ENCODE measurements at places on chromosomes 6 and 20. TPM values are rescaled to one million over a fixed set of nuclear protein-coding genes. Genes with fewer than 3 reads are reported as not detected.

GRCh38 chr6:33619166-33619840 lies 1.8 kb upstream of the ITPR3 start:
- H3K4me1 ChIP-seq: peaks cover 3% of the 10 kb centered on the region
- DNase-seq: no peak
- no peak overlapping the region for H3K4me3 ChIP-seq
- no peaks in the 10 kb centered on the region for H3K36me3 ChIP-seq

GRCh38 chr6:147407571-147407970 lies 100.9 kb upstream of the SAMD5 start:
- H3K27me3 ChIP-seq: no peaks in the 10 kb centered on the region
- no peaks in the 10 kb centered on the region for H3K4me1 ChIP-seq
- H3K4me3 ChIP-seq: no peak overlapping the region
- DNase-seq: no peak

DNA sequence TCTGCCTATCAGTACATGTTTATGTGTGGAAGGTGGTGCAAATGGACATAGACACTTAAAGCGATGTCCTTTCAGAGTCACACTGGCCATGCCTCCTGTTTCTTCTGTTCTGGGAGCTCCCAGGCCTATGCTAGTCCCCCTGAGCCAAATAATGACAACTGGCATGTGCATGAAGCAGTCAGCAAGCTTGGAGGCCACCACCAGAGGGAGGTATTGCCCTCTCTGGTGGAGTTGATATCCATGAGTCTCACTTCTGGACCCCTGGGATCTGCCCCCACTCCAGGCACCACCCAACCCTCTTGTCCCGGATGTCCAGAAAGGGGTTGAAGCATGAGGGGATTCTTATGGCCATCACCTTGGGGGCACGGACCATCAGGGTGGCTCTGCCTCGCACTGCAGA lies 172.2 kb downstream of the AIG1 start:
- H3K27ac ChIP-seq: no peak overlapping the region
- DNase-seq: no peak
- no peaks in the 10 kb centered on the region for H3K4me1 ChIP-seq

DNA sequence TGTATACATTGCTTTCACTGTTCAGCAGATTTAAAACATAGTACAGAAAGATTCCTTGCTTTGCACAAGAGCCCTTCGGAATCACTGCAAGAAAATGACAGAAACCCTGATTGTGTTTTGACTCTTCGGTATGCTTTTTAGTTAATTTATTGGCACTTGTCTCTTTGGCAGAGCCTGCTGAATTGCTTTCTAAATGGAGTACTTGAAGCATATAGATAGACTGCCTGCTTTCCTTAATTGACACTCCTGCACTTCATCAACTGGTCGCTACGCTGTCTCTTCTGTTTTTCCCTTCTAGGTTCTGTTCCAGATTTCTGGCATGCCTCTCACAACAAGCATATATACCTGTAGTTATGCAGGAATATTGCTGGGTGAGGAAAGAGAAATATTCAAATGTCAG lies 22.4 kb upstream of the RBM24 start:
- DNase-seq: no peak
- no peak overlapping the region for H3K4me3 ChIP-seq
- no peaks in the 10 kb centered on the region for H3K36me3 ChIP-seq
- H3K4me1 ChIP-seq: no peaks in the 10 kb centered on the region
- H3K27ac ChIP-seq: no peak overlapping the region

- no peaks in the 10 kb centered on the region for H3K27me3 ChIP-seq
- no peaks in the 10 kb centered on the region for H3K36me3 ChIP-seq
- peaks cover 3% of the 10 kb centered on the region for H3K4me1 ChIP-seq
Observed at GRCh38 chr6:57305761-57306160, 11.7 kb upstream of the PRIM2 start.

FAM162B gene
- total RNA-seq: not detected

GRCh38 chr20:12306107-12306506 lies 388.4 kb downstream of the BTBD3 start:
- H3K27ac ChIP-seq: no peak overlapping the region
- no peaks in the 10 kb centered on the region for H3K4me1 ChIP-seq
- no peak for DNase-seq
- no peaks in the 10 kb centered on the region for H3K27me3 ChIP-seq

GRCh38 chr6:113526553-113526952 lies 330.6 kb upstream of the MARCKS start:
- no peaks in the 10 kb centered on the region for H3K27me3 ChIP-seq
- H3K27ac ChIP-seq: no peak overlapping the region
- DNase-seq: no peak
- H3K4me1 ChIP-seq: no peaks in the 10 kb centered on the region

All from astrocyte (in vitro differentiated cells and primary cell).